A549 treated with CORT108297 at 1 μM for 4 hours (cell line): ENCODE measurements at places on chromosomes 6 and 20. TPM values are rescaled to one million over a fixed set of nuclear protein-coding genes. Genes with fewer than 3 reads are reported as not detected.

Gene ADGRF1
- total RNA-seq, result 0.16 TPM in 1 of 5 replicates, not detected in the others

Gene PXT1
- total RNA-seq, result not detected in 5 replicates

Gene DDX27
- total RNA-seq, result 60.5 to 65.8 TPM (median 61.5 TPM) in 5 replicates

Gene USP49
- 0.96 to 1.5 TPM (median 1.4 TPM) in 5 replicates for total RNA-seq

Gene MATN4
- 0.06 to 0.14 TPM (median 0.12 TPM) in 5 replicates for total RNA-seq

Gene RAET1E
- total RNA-seq, result 2.2 to 3.7 TPM (median 2.6 TPM) in 5 replicates

Gene COL9A3
- 0.37 to 0.84 TPM (median 0.55 TPM) in 5 replicates for total RNA-seq

Gene PKIB
- 0.50 to 1.2 TPM (median 0.78 TPM) in 5 replicates for total RNA-seq

Gene OTOR
- total RNA-seq, result not detected in 5 replicates

Gene MCUR1
- 8.8 to 15.5 TPM (median 13.9 TPM) in 5 replicates for total RNA-seq

Gene LHFPL5
- 0.20 to 0.23 TPM in 2 of 5 replicates, not detected in the others for total RNA-seq

Gene ENPP5
- not detected in 5 replicates for total RNA-seq
